ENCODE measurements at places on chromosomes 1 and 21.

- no peak for DNase-seq
These were observed 251.3 kb downstream of the PCP4 start for GRCh38 chr21:40118527-40118926.

- no peak for DNase-seq
These were observed 11.6 kb downstream of the RNF223 start for GRCh38 chr1:1062348-1063163.

DNA sequence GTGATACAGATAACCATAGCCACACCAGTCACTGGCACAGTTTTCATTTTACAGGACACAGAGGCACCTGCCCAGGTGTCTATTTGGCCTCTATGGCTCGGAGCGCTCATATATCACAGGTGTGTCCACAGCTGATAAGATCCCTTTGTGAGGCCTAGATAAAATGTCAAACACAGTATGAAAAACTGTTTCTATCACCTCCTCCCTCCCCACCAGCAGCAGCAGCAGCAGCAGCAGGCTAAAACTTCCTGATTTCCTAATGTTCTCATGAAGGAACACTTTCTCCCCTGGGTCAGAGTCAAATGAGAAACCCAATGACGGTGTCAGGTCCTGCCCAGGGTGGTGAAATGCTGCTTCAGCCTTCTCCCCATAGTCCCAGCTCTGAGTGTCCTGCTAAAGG is 24.4 kb downstream of the ELAPOR1 start:
- no peak for DNase-seq

- no peak for DNase-seq
These were observed 37.1 kb upstream of the RAP1GAP start for GRCh38 chr1:21706151-21706835.

- DNase-seq: no peak
These were observed 106.1 kb upstream of the ARHGEF16 start for GRCh38 chr1:3348196-3348865.

All from GM12892 (cell line).